Activated naive CD8-positive, alpha-beta T cell treated with anti-CD3 and anti-CD28 coated beads for 36 hours (primary cell): ENCODE measurements at places on chromosomes 5 and 9.

- DNase-seq, result no peak
Observed at GRCh38 chr5:143554187-143554717, 150.8 kb upstream of the NR3C1 start.

DNA sequence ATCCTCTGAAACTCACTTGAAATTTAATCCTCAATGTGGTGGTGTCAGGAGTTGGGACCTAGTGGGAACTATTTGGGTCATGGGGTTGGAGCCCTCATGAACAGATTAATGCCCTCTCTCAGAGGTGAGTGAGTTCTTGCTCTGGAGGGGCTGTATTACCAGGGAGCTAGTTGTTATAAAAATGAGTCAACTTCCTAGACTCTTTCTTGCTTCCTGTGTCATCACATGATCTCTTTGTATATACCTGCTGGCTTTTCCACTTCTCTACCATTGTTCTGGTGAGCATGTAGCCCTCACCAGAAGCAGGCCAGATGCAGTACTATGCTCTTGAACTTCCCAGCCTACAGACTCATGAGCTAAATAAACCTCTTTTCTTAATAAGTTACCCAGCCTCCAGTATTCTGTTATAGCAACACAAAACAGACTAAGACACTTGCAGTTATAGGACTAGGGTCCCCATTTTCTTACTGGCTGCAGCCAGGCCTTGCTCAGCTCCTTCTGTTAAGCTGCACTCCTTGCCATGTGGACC lies 127.5 kb downstream of the SUSD1 start:
- DNase-seq, result no peak

GRCh38 chr5:172187118-172188032 lies 649 bp downstream of the STK10 start:
- peak; percentile 78 for DNase-seq

- DNase-seq, result peak; percentile 52
Observed at GRCh38 chr9:137606005-137606621, 627 bp downstream of the ARRDC1 start.

- DNase-seq, result no peak
Observed at GRCh38 chr5:63960646-63961045, 1.6 kb downstream of the HTR1A start.

DNA sequence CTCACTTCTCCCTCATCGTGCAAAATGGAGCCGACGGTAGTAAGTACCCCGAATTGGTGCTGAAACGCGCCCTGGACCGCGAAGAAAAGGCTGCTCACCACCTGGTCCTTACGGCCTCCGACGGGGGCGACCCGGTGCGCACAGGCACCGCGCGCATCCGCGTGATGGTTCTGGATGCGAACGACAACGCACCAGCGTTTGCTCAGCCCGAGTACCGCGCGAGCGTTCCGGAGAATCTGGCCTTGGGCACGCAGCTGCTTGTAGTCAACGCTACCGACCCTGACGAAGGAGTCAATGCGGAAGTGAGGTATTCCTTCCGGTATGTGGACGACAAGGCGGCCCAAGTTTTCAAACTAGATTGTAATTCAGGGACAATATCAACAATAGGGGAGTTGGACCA lies 979 bp downstream of the PCDHGA12 start:
- no peak for DNase-seq

GRCh38 chr9:86730163-86730928 lies 217.0 kb downstream of the GAS1 start:
- DNase-seq, result no peak

GRCh38 chr9:89766991-89767390 lies 162.2 kb downstream of the GADD45G start:
- DNase-seq, result no peak

DNA sequence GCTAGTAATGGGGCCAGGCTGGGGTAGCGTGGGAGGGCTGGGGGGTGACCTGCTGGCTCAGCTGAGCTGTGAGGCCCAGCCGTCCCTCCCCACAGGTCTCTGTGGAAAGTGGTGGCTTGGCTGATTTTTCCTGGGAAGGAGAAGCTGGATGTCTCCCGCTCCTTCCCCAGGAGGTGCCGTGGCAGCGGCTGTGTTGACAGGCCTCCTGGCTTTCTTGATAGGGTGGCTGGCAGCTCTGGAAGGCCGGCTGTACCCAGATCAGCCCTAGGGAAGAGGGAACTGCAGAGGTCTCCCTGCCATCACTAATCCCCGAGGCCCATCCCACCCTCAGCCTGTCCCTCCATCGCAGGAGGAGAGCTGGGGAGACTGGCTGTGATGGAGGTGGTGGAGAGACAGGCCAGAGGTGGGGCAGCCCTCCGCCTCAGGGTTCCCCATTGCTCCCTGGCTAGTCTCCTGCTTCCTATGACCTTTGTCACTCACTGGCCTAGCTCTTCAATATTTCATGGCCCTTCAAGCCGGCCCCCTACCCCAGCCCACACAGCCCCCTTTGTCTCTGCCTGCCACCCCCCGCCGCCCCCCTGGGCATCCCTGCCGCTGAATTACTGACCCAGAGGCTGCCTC lies 6.8 kb downstream of the CXXC5 start:
- no peak for DNase-seq

GRCh38 chr9:2234371-2234893 lies 219.3 kb downstream of the SMARCA2 start:
- DNase-seq, result no peak

- DNase-seq, result peak; percentile 79
Observed at GRCh38 chr5:134145779-134146581, 30.8 kb downstream of the SKP1 start.

DNA sequence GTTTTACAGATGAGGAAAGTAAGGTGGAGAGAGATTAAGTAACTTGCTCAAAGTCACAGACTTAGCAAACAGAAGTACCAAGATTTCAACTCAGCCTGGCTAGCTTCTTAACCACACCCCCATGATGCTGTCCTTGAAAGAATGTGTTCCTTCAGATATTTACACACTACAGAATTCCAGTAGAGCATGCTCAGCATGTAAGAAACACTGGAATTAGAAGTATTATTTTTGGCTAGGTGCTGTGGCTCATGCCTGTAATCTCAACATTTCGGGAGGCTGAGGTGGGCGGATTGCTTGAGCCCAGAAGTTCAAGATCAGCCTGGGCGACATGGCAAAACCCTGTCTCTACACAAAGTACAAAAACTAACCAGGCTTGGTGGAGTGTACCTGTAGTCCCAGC lies 142.4 kb downstream of the EDIL3 start:
- no peak for DNase-seq

GRCh38 chr5:135878156-135878620 lies 17.5 kb downstream of the IL9 start:
- DNase-seq, result no peak

DNA sequence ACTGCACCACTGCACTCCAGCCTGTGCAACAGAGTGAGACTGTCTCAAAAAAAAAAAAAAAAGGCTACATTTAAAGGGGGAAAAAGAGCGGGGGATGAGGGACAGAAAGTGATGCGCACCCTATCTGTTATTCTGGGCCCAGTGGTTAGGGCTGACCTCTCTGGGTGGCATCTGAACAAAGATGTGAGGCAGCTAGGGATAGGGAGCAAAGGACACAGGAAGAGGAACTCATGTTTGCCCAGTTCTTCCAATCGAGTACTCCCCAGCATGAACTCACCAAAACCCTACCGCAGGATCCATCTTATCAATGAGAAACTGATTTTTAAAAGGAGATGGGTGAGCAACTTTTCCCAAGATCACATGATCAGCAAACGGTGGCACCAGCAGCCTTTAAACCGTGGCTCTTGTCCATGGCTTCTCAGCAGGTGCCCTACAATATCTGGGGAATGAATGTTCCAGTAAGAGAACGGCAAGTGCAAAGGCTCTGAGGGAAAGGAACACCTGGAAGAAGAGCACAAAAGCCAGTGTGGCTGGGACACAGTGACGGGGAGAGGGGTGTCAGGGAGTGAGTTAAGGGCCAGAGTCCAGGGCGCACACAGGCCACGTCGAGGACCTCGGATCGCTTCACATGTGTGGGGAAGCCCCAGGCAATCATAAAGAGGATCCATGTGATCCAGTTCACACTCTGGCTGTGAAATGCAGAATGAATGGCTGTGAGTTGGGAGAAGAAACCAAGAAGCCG lies 22.0 kb downstream of the RAPGEF1 start:
- no peak for DNase-seq

- DNase-seq, result no peak
Observed at GRCh38 chr9:105074491-105074890, 146.5 kb upstream of the ABCA1 start.

- no peak for DNase-seq
Observed at GRCh38 chr5:93512799-93513198, 68.2 kb downstream of the NR2F1-AS1 start.

DNA sequence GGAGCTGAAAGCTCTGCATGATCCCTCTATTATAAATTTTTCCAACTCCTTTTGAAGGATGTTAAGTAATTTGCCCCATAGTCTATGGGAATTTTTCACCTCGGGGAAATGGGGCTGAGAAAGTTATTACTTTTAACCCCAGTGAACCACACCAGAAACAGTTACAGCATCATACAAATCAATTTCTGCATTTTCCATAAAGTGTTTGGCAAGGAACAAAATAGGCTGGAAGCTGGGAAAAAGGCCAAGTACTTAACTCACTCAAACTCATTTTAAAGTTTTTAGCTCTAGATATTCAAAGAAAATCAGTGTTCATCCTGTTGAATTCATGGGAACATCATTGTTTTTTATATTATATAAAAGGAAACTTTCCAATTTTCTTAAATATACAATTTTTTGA lies 160.9 kb downstream of the SH3GL2 start:
- no peak for DNase-seq

- no peak for DNase-seq
Observed at GRCh38 chr9:109975574-109976295, 195.7 kb downstream of the PALM2AKAP2 start.

- DNase-seq, result no peak
Observed at GRCh38 chr5:6527749-6528455, 79.2 kb downstream of the UBE2QL1 start.
